Stimulated activated CD8-positive, alpha-beta memory T cell treated with anti-CD3 and anti-CD28 coated beads, Interleukin-12 subunit alpha, Interleukin-12 subunit beta, amount 100 ng/mL, for 4 hours (primary cell): ENCODE measurements at places on chromosomes 3 and 15.

- no peak for DNase-seq
Measured at GRCh38 chr3:172709774-172710663, 848 bp downstream of the NCEH1 start.

DNA sequence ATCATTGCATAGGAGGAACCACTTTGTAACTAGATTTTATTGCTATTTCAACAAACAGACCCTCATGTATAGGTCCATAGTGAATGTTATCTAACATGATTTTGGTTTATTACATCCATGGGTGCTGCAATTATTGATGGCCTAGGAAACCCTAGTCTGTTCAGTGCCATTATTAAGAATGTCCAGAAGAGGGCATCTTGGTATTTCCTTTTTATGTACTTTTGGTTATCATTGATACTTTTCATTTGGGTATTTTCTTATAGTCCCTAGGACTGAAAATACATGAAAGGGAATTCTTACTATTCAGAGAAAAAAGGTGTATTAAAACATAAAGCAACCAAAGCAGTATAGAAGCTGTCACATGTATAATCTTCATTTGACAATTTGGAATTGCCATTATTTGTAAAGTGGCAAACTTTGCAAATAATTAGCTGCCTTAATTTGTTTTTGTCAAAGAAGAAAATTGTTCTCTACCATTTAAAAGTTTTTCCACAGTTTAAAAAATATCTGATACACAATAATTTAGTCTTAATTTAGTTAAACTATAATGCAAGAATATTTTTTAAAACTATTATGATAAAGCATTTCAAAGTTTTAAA lies 48.7 kb downstream of the CNOT10 start:
- DNase-seq, result no peak

GRCh38 chr15:49015896-49016295 lies 30.4 kb downstream of the SECISBP2L start:
- DNase-seq, result no peak

- DNase-seq, result no peak
Measured at GRCh38 chr3:169477790-169478189, 185.7 kb downstream of the MECOM start.
